ENCODE measurements at places on chromosomes 12 and 14. TPM values are rescaled to one million over a fixed set of nuclear protein-coding genes. Genes with fewer than 3 reads are reported as not detected.

CD27 gene
- total RNA-seq = 67.3 TPM

CLEC1B gene
- total RNA-seq = not detected

IL23A gene
- total RNA-seq = 2.9 TPM

GPRC5D gene
- not detected for total RNA-seq

NKX2-1 gene
- not detected for total RNA-seq

DCAF4 gene
- 17.3 TPM for total RNA-seq

NPC2 gene
- total RNA-seq = 35.6 TPM
